ENCODE measurements at places on chromosomes 4 and X.

DNA sequence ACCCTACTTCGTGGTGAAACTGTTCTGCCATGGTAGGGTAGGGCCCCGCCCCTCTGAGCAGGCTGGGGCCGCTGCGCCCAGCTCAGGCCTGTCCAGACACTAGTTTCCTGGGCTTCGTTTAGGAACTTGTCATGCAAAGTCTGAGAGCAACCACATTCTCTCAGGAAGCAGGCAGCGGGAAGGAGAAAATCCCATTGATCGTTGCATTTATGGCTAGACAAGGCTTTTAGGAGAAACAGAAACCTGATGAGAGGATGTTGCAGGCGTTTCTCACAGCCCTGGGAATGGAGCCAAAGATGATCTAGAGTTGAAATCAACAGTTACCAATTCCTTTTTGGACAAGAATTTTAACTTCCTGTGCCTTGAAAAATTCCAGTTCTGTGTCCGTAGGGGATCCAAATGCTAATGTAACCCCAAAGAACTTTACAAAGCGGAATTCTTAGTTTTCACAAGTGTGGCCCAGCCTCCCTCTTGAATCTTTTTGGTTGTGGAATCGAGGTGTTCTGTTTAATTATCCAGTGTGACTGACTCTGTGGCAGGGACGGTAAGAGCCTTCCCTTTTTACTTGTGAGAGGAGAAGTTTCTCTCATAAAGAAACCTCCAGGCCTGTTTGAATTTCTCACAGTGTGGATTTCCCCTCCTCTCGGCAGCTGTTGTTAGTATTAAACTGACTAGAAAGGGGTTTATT lies 4.5 kb upstream of the CXCL9 start:
- DNase-seq, result peak; percentile 71

DNA sequence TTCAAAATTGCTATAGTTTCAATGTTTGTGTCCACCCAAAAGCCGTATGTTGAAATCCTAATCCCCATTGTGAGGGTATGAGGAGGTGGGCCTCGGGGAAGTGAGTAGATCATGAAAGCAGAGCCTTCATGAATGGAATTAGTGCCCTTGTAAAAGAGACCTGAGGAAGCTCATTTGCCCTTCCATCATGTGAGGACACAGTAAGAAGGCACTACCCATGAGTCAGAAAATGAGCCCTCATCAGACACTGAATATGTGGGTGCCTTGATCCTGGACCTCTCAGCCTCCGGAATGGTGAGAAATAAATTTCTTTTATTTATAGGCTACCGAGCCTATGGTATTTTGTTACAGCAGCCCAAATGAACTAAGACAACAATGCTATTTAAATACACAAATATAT lies 57.7 kb upstream of the EFHC2 start:
- DNase-seq, result no peak

GRCh38 chrX:49212861-49213260 lies 12.9 kb upstream of the SYP start:
- no peak for DNase-seq

GRCh38 chrX:74523870-74524735 lies 90.3 kb downstream of the RLIM start:
- DNase-seq, result no peak

- no peak for DNase-seq
These were observed 247.9 kb upstream of the POF1B start for GRCh38 chrX:85627363-85627762.

DNA sequence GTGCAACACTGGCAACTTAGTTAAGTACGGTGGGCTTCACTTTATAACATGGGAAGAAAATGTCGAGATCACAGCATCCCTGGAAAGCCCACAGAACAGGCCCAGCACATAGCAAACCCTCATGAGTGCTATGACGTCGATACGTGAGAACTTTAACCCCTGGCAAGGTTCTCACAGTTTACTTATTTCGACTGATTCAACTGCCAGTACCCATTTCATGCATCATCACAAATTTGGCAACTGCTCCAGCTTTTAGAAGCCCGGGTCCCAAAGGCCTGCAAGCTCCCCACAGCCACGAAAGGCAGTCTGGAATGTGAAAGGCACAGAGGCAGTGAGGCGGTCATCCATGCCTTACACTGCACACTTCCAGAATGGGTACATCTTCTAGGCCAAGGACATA lies 41.2 kb downstream of the RELL1 start:
- DNase-seq, result peak; percentile 71

GRCh38 chr4:83251447-83251830 lies 33.2 kb downstream of the COQ2 start:
- DNase-seq, result no peak

- no peak for DNase-seq
These were observed 18.5 kb upstream of the HOPX start for GRCh38 chr4:56699537-56700105.

- no peak for DNase-seq
These were observed 151.9 kb downstream of the CRLF2 start for GRCh38 chrX:1060562-1060960.

GRCh38 chr4:54433686-54434085 lies 204.6 kb downstream of the PDGFRA start:
- no peak for DNase-seq

DNA sequence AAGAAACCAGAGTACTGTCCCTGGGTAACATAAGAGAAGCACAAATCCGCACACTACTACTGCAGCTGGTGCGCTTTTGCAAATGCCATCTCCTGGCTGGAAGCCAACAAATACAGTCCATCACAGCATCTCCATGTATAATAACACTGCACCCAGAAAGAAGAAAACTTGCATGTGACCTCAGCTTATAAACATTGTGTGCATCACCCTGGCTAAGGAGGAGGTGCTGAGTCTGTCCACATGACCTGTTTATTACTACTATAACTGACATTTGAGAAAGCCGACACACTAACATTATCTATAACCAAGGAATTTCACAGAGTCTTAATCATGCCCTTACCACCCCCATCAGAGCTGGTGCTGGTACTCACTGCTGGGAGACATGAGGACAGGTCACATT lies 516.8 kb downstream of the CFAP47 start:
- DNase-seq, result no peak

DNA sequence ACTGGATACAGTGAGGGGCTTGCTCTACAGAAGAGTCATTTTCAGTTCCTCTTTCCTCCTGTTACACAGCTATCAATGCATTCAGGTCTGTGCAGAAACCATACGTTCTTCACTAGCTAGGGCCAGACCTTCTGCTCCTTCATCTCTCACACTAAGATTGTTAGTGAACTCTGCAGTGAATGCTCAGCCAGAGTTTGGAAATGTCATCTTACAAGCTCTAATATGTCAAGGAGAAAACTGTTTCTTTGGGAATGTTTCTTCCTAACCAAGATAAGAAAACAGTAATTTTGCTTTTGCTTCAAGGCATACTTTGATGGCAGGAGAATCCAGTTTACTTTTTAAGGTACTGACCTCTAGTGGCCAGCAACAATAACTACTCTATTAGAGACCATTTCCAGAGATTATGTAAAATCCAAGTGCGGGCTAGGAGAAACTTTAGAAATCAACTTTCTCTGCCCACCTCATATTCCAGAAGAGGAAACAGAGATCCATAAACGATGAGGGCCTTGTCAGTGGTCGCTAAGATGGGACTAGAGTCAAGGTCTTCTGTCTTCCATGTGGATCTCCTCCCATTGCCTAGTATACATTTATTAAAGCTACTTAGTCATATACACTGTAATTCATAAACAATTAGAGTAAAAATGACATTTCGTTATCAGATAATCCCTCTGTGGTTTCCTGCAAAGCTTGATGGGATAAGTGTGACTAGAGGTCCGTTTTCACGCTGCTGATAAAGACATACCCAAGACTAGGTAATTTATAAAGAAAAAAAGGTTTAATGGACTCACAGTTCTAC lies 12.1 kb upstream of the CC2D2A start:
- no peak for DNase-seq

DNA sequence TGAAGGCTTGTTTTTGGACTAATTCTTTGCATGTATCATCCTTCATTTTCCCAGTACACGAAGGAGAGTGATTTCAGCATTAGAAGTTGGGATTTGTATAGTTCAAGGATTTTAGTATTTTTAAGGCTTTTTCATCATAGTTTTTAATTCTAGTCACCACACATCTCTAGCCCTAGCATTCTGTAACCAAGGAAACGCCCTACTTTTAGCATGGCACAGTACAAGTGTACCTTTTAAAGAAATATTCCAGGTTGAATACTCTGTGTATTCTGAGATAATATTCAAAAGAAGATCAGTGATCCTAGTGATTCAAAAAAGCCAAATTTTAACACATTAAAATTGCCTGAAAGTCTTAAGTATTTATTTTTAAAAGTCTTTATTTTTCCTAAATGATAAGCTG lies 150.5 kb downstream of the RAP1GDS1 start:
- DNase-seq, result no peak

GRCh38 chr4:14000091-14000814 lies 372.7 kb upstream of the BOD1L1 start:
- DNase-seq, result no peak

DNA sequence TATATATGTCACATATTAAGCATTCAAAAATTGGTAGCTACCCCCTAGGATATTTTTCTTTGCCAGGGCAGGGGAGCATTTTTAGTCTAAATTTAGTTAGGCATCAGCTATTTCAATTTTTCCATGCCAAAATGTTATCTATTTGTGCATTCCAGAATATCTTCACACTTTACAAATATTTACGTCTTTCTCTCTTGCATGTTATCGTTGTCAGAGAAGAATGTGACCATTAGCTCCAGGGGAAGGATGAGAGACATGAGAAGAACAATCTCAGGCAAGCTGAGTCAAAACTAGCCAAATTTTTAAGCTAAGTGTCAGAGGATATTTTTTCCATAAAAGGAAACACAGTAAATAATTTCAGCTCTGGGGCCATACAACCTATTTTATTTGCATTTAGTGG lies 885.0 kb upstream of the EPHA5 start:
- no peak for DNase-seq

GRCh38 chr4:140195806-140196205 lies 41.8 kb upstream of the MAML3 start:
- DNase-seq, result no peak

GRCh38 chrX:21973321-21974010 lies 33.0 kb downstream of the SMS start:
- no peak for DNase-seq

DNA sequence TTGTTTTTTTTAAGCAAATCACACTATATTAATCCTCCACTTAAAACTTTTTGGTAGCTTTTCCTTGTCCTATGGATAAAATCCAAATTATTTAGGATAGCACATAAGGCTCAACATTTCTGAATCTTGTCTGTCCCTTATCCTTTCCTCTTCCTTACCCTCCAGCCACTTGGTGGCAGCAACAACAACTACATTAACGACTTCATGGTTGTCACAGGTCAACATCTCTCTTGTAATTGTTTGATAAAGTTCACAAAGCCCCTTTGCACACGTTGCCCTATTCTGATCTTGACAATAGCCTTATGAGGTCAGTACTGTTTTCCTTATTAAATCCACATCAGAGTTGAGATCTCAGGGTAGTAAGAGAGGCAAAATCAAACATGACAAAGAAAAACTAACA lies 269.0 kb upstream of the PABPC4L start:
- peak; percentile 0 for DNase-seq

- DNase-seq, result peak; percentile 17
These were observed 257.5 kb upstream of the FAT1 start for GRCh38 chr4:186981161-186981560.

DNA sequence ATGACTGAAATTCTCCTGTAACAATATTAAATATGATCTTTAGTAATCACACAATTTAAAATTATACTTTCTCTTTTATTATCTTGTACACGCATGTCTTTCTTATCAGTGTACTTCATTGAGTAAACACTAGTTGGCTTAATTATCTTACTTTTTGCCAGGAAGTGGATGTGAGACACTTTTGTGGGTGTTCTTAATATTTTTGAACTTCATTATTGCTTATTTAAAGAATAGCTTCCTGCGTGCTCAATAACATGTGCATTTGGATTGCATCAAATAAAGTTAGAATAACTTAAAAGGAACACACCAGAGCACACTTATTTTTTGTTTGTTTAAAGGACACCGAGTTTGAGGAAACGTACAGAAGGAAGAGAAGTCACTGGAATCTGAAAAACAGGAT lies 128.5 kb upstream of the VEGFC start:
- DNase-seq, result no peak

DNA sequence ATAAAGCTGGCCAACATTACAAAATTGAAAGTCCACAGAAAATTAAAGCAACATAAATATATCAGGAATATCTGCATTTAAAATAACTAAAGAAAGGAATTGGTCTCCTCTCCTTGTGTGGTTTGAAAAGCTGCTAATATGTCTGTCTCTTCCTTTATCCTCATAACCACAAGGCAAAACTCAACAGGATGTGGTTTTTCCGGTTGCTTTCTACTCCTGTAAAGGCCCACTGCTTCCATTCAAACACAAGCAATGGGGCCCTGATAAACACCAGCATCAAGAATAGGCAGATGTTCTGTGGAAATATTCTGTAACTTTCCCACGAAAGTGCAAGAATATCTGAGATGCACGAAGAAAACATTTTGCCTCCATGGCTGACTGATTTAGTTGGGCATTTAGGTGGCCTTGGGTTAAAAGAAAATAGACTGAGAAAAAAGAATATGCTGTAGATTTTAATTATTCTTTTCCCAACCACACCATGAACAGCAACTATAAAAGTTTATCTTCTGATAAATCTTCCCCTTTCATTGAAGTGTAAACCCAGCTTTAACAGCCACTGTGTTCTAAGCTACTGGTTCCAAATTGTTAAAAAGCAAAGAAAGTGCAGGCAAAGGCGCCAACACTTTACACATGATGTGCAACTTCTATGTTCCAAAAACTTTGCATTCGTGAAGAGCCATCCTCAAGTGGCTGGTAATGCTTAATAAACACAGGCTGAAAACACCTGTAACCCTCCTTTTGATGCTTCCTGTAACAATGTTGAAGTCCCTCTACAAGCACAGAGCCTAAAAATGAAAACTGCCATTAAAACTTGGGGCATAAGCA lies 50.5 kb upstream of the NDST3 start:
- no peak for DNase-seq

DNA sequence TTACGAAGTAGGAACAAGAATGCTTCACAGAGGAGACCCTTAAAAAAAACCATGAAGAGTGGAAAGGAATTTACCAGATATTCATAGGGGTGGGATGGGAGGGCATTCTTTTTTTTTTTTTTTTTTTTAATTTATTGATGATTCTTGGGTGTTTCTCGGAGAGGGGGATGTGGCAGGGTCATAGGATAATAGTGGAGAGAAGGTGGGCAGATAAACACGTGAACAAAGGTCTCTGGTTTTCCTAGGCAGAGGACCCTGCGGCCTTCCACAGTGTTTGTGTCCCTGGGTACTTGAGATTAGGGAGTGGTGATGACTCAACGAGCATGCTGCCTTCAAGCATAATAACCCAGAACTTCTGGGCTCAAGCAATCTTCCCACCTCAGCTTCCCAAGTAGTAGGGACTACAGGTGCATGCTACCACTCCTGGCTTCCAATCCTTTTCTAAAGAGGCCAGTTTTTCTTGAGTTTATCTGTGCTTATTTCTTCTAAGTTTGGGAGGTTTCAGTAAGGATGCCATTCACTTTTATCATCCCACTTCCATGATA lies 65.9 kb upstream of the OGT start:
- no peak for DNase-seq

Data from stromal cell of bone marrow (primary cell).